ENCODE measurements at places on chromosomes 7 and 10.

GRCh38 chr10:118488710-118489497, 106.5 kb downstream of the PRLHR start:
- DNase-seq, result no peak

GRCh38 chr7:76257973-76258372, 44.5 kb upstream of the HSPB1 start:
- DNase-seq, result no peak

DNA sequence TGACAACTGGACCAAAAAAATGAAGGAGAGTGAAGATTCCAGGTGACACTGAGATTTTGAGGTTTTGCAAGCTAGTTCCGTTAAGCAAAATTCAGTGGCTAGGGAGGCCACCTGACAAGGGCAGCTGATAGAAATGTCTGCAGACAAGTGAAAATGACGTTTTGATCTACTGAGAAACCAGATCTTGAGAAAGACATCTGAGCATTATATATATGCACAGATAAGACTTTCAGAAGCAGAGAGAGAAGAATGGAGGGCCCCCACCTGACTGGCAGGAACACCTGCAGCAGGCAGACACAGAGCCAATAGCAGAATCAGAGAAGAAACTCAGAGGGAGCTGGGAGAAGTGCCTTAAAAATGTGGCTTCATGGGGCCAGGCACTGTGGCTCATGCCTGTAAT, 76.1 kb upstream of the LRGUK start:
- DNase-seq, result no peak

GRCh38 chr7:141430455-141431139, 120.6 kb upstream of the AGK start:
- DNase-seq, result no peak

DNA sequence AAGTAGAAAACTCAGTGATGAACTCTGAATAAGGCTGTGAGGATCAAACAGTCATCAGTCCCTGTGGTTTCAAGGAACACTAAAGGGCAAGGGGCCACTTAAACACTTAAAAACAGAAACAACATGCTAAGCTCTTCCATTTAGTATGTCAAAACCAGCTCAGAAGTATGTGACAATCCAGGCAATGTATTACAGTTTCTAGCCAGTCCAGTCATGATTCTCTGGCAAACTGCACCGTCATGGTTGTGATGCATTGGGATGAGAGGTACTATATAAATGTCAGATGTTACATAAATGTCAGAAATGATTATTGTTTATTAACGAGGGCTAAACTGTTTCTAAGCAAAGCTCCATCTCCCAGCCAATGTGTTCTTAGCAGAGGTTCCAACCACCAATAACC, 4.7 kb upstream of the CREB5 start:
- DNase-seq, result no peak

- no peak for DNase-seq
These were observed 298.3 kb downstream of the DNAJB6 start for GRCh38 chr7:157635148-157635500.

- DNase-seq, result no peak
These were observed 53.8 kb downstream of the KCTD7 start for GRCh38 chr7:66682350-66683093.

DNA sequence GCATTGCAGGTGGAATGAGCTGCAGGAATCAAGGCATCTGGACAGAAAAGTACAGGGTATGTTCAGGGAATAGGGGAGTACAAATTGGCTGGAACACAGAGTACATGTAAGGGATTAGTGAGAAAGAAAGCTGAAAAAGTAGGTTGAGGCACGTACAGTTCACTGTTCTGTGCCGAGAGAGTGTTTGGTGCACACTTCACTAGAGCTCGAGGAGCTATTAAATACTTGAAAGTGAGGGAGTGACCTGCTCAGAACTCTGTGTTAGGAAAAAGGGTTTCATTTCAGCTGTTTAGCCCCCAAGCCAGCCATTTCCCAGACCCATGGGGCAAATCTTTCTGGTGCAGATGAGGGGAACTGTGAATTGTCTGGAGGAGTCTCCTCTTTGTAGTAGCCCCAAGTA, 115.2 kb downstream of the TBXAS1 start:
- no peak for DNase-seq

GRCh38 chr10:94344522-94345122, 18.1 kb downstream of the NOC3L start:
- DNase-seq, result no peak

DNA sequence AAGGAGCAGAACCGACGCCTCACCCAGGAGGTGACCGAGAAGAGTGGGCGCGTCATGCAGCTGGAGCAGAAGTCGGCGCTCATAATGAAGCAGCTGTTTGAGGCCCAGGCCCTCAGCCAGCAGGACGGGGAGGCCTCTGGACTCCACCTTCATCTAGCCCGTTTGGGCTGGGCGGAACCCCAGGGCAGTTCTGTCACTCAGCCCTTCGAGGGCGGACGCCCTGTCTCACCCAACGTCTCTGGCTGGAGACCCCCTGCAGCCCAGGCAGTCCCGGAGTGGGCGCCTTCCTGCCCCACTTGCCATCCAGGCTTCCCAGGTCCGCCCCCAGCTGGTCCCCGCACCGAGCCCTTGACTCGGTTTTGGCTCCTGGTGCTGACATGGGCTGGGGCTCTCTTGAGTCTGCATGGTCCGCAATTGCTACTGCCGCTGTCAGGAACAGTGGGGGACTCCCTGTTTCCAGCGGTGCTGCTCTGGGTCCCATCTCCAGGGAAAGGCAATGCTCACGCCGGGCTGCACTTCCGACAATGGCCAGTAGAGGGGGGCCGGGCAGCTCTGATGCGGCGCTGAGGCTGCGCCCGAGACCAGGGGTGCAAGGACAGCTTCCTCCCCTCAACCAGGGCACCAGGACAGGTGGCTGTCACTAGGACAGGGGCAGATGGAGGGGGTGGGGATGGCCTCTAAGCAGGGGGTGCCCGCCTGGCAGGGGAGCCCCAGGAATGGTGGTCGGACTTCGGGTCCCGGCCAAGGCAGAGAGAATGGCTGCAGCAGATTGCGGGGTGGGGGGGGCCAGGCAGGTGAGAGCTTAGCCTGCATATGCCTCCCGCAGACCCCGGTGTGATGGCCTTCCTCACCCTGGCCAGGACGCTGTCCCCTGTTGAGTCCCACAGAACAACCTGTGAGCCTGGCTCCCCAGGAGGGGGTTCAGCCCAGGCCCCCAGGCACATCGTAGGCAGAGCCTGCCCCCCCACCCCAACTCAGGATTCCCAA, 71.2 kb upstream of the KCTD7 start:
- DNase-seq, result peak; percentile 52

DNA sequence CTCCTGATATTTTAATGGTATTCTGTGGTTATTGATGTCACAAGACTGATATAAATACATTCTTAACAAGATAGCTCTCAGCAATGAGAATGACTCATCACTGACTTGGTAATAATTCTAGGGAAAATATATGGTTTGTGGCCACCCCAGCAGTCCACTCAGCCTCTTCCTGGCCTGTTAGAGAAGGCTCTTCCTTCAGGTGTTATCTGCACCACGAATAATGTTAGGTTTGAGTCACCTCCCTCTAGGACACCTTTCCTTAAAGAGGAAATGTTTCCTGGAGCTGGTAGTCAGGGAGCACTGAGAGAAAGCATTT, 163.3 kb downstream of the SVIL start:
- no peak for DNase-seq

DNA sequence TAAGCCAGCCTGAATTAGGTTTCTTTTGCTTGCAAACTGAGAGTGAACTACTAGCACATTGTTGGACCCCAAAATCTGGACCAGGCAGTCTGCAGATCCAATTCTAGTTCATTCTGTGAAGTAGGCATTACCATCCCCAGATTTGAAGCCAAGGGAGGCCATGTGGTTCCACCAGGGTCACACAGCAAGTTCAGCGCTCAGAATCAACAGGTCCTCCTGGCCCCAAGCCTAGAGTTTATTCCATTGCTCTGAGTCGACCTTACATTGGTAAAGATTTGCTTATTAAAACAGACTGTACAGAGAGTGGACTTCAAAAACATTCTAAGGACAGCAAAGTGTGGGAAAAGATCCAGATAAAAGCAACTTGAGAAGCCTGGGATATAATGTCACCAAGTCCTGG, 50.9 kb downstream of the AFAP1L2 start:
- DNase-seq, result no peak

- DNase-seq, result no peak
These were observed 72.7 kb downstream of the PTPRE start for GRCh38 chr10:127979566-127979965.

DNA sequence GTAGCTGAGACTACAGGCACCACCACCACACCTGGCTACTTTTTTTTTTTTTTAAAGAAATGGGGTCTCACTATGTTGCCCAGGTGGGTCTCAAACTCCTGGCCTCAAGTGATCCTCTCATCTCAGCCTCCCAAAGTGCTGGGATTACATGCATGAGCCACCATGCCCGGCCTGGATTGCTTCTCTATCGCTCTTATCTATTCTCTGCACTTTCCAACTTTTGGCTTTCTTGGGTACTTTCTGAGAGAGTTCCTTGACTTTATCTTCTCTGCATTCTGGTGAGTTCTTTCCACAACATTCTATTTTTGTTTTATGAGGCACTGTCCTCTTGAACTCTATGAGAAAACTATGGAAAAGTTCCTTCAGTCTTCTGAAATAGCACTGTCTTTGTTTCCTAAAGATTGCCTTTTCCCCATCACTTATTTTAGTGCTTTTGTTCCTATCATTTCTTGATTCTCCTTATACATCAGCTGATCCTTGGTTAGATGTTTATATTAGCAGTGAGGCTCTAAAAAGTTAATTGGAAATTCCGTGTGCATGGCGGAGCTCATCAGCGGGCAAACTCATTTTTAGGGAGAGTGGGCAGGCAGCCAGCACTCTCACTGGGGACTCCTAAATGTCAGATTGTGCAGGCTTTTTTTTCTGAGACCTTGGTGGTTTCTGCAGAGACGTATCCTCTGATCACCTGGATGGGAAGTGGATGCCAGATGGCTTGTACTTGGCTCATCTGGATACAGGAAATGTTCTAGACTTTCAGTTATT, 43.9 kb downstream of the HIP1 start:
- DNase-seq, result no peak

DNA sequence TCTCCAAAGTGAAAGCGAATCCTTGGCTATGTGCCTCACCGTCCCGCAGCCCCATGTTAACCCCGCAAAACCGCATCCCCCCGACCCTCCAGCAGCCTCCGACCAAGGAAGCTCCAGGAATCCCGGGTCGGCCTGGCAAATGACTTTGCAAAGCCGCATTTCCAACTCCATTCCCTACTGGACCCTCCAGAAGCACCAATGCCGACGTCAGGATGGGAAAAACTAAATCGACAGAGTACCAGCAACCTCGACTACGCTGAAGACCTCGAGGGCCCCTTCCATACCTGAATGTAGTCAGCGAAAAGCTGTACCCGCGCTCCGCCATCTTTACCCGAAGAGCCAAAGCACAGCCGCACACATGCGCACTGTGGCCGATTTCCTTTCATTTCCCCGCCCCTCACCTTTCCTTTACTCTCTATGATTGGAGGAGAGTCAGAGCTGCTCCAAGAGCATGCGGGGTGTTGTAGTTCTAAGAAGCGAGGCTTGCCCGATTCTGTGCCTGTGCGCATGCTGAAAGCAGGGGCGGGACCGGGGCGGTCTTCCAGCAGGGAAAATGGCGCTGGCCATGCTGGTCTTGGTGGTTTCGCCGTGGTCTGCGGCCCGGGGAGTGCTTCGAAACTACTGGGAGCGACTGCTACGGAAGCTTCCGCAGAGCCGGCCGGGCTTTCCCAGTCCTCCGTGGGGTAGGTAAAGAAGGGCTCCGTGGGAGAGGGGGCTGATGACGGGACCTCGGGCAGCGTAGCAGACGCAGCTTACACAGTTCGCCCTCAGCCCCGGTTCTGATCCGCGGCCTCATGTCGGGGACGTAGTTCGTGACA, at the start of the genes MRPL32 and PSMA2:
MRPL32 (plus strand) TSS at position 543 of the 818 bp plus-strand sequence; CDS start at position 554, 11 bp downstream.
PSMA2 (minus strand) TSS at position 341 of the 818 bp plus-strand sequence; CDS start at position 325, 16 bp downstream.
- peak; percentile 95 for DNase-seq

- no peak for DNase-seq
These were observed 30.9 kb downstream of the MAD1L1 start for GRCh38 chr7:2201686-2202360.

DNA sequence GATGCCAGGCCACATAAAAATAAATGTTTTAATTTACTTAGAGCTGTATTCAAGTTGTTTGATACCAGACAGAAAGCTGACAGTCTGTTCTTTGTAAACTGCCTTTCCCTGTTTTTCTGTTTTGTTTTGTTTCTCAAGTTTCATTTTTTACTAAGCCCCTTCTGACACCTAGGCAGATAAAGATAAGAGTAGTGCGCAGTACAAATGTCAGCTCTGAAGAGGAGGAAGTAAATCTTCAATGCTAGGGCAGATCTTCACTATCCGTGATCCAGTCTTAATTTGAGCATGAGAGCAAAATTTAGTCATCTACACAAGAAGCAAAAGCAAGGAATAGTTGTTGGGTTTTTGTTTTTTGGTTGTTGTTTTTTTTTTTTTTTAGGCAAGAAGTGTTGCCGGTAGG, 27.3 kb downstream of the MTURN start:
- DNase-seq, result no peak

DNA sequence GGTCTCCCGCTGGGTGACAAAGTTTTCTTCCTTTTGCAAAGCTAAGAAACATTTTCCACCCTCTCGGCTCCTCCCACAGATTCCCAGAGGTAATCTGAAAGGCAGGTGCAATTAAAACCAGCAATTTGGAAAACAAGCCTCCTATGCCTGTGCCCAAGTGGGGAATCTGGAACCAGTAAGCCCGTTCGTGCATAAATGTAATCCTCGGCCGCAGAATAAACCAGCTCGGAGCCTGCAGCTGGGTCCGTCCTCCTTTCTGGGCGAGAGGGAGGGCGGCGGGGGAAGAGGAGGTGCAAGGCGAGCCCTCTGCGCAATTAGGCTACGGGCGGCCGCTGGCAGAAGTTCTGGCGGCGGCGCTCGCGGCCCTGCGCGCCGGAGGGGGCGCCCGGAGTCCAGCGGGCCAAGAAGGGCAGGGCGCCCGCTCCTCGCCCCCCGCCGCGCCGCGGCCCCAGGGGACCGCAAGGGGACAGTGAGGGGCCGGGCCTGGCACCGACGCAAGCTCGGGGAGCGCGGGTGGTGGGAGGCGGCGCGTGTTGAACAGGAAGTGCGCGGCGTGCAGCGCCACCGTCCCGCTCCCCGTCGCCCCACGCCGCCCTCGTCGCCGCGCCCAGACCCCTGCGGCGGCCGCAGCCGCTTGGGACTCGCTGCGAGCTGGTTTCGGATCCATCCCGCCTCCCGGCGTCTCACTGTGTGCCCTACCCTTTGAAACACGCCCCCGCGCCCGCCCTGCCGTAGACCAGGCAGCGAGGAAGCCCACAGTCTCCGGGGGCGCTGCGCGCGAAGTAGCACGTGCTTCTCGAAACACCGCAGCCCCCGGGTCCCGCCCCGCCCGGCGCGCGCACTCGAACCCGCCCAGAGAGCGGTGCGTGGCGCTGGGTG, at the start of gene PRKAG2:
PRKAG2 (minus strand) TSS at position 217 of the 879 bp plus-strand sequence. CDS start 495 bp downstream, outside the sequence.
- DNase-seq, result peak; percentile 73

DNA sequence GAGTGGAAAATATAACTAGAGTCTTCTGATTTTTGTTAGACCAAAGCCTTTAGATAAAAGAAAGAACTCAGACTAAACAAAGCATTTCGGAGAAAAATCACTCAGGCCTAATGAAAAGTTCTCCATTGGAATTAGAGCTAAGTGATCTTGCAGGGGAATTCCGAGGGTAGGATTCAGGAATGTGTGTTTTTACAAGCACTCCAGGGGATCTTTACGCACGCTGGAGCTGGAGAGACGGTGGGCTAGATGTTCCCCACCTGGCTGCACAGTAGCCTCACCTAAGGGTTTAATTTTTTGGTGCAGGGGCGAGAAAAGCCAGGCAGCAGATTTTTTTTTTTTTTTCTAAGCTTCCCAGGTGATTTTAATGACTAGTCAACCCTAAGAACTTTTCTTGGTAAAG, 7.9 kb upstream of the PAPSS2 start:
- DNase-seq, result no peak

Measured in stimulated activated naive CD4-positive, alpha-beta T cell treated with Interleukin-2 at 50 U/mL for 16 hours (primary cell).